Keratinocyte (primary cell): ENCODE measurements at places on chromosomes 5 and 9.
A peak's percentile ranks its signal among the peaks of the same experiment; 100 is the strongest.

- no peak for DNase-seq
Measured at GRCh38 chr5:13921578-13921977, 22.9 kb downstream of the DNAH5 start.

- DNase-seq: no peak
Measured at GRCh38 chr9:133507246-133507965, 17.4 kb downstream of the MYMK start.

- peak; percentile 48 for DNase-seq
Measured at GRCh38 chr9:85114799-85115198, 445.3 kb downstream of the NTRK2 start.

DNA sequence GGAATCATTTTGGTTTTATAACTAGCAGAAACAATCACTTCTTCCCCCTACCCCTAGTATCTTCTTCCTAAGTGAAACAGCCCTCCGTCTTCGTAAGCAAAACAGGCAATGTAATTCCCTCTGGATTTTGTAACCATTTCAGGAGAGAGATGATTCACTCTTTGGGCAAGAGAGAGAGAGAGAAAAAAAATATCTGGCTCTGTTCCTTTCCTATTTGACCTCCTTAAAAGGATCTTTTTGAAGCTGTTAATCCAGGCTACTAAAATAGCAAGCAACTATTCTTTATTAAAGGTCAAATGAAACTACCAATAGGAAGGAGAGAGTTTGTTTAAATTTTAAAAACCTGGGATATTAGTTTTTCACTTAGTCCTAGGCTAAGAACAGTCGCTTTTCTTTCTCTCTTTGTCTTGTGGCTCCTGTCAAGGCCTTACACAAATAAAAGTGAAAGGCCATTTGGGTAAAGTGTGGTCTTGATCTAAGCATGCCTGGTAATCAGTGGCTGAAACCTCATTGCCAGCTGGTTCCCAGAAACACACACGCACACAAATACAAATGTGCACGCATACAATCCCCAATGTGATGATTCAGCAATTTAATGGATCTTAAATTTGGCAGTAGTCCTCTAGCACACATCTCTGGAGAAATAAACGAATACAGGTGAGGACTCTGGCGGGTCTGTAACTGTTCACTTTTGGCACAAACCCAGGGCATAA, 70.2 kb downstream of the PRUNE2 start:
- no peak for DNase-seq

DNA sequence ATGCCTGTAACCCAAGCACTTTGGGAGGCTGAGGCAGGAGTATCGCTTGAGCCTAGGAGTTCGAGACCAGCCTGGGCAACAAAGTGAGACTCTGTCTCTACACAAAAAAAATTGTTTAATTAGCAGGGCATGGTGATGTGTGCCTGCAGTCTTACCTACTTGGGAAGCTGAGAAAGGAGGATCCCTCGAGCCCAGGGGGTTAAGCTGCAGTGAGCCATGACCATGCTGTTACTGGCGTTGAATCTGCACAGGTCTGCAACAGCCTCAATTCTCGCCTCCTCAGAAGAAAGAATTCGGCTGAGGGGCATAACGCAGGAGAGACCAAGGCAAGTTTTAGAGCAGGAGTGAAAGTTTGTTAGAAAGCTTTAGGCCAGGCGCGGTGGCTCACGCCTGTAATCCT, 18.0 kb downstream of the CCT5 start:
- DNase-seq: no peak

DNA sequence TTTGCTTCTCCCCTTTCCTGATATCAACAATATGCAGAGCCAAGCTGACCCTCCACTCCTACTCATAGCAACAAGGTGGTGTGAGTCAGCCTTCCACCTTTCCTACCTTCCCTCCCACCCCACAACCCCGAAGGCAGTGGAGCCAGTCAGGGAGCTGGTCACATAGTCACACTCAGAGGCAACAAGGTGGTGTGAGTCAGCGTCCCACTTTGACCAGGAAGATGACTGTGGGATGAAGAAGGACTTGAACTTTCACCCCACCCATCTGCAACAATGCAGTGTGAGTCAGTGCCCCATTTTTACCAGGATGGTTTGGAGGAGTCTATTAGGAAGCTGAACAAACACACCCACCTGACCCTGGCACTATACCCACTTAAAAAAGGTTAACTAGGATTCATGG, 30.1 kb upstream of the ZNF782 start:
- DNase-seq: peak; percentile 95

GRCh38 chr5:132820162-132820754, 7.2 kb downstream of the SOWAHA start:
- peak; percentile 66 for DNase-seq

GRCh38 chr5:167861129-167861927, 430.1 kb upstream of the WWC1 start:
- DNase-seq: no peak

GRCh38 chr5:142685418-142686209, at the start of gene FGF1:
Gene FGF1, minus strand, starts transcription at chr5:142686090. Its CDS starts 71,963 bp downstream, at chr5:142614127.
- DNase-seq: peak; percentile 67

DNA sequence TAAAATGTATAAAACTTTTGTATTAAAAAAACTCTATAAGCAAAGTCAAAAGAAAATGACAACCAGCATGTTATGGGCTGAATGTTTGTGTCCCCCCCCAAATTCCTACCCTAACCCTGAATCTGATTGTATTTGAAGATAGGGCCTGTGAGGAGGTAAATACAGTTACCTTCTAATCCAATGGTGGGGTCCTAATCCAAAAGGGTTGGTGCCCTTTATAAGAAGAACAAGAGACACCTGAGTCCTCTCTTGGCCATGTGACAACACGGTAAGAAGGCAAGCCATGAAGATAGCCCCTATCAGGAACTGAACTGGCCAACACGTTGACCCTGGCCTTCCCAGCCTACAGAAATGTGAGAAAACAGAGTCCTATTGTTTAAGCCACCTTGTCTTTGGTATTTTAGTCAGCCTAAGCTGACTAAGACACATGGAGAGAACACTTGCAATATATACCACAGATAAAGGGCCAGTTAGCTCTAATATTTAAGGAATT, 49.7 kb upstream of the AKNA start:
- DNase-seq: no peak

DNA sequence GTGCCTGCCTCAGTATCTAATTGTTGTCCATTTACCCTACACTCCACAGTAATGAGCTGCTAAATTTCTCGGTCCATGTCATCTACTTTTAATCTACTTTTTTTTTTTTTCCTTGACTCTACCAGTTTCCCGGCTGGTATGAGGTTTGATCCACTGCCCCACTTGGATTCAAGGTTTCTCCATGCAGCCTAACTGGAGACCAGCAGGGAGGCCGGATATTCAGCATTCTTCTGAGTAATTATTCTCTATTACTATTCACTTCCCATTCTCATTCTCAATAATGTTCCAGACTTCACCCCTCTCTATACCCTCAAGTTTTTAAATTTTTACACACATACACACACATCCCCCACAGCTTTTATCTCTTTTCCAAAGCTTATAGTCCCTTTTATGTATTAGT, 51.0 kb upstream of the SUSD1 start:
- DNase-seq: no peak

GRCh38 chr9:73782166-73782565, 630.5 kb downstream of the ANXA1 start:
- DNase-seq: no peak

DNA sequence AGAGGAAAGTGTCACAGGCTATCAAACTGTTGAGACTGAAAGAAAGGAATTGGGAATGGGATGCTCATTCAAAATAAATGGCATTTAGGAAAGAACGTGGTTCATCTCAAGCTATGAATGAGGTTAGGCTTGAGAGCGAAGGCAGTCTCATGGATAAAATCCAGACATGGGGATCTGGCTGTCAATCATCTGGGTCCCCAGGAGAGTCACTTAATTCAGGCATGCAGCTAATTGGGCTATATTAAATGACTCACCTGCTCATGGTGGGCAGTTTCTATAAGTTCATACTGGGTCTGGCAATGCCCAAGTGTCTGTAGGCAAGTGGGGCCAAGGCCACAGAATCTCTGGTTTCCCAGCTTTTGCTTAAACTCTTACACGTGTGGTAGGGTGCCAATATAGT, 286.5 kb upstream of the SEMA6A start:
- no peak for DNase-seq

- DNase-seq: no peak
Measured at GRCh38 chr5:2514484-2514883, 237.0 kb downstream of the IRX2 start.

DNA sequence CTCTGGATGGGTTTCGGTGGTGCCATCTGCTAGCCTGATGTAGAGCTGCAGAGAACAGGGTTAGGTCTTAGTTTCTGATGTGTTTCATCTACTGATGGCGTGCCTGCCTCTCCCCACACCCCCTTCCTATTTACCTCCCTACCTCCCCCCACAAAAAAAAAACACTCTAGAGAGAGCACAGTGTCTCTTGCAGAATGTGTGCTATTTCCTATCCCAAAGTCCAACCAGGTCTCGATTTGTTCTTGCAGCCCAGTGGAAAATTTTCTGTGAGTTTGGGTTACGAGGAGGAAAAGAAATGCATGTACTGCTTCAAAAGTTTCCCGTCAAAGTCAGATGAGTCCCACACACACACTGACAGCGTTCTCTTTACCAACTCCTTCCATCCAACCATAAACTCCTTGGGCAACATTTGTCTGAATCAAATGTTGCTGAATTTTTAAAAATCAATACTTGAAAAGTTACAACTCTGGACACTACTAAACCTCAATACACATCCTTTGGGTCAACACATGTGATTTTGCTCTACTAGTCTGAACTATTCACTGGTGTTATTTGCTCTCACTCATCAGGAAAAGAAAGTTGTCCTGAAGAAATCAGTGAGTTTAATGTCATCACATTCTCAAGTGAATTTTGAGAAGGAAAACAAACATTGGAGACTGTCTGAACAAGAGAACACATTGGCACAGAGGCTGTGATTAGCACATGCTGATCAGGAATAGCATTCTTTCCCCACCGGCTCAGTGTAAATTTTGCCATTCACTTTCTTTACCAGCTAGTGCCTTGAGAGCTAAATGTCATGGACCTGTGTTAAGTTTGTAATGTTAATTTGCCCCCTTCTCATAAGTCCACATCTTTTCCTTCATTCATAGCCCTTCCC, 84.1 kb downstream of the MAMDC2 start:
- no peak for DNase-seq

- peak; percentile 4 for DNase-seq
Measured at GRCh38 chr9:2967766-2968165, 123.9 kb upstream of the PUM3 start.

DNA sequence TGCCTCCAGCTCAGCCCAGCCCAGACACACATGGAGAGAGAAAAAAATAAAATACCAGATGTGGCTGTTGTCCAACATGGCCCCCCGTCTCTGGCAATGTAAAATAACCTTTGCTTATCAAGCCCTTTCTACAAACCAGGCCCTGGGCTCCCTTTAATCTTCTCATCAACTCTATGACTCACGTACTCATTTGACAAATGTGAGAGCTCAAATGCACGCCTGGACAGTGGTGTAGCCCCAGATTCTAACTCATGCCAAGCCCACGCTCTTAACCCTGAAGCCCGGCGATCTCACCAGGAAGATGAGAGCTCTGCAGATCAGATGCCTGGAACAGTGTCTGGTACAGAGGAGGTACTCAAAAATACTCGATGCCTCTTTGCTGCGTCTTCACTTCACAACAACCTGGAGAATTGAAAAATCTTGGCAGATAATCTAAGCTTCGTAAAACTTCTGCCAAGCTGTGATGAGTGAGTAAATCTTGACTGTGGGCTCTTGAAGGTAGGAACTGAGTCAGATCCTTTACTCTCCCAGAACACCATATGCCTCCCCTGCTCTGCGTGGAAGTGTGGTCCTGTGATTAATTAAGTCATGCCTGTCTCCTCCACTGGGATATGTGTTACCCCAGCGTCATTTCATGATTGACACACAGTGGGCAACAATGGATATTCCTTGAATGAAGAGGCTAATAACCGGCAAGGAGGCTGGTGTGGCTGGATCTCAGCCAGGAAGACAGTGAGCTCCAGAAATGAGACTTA, 102.0 kb upstream of the FSTL4 start:
- DNase-seq: no peak

DNA sequence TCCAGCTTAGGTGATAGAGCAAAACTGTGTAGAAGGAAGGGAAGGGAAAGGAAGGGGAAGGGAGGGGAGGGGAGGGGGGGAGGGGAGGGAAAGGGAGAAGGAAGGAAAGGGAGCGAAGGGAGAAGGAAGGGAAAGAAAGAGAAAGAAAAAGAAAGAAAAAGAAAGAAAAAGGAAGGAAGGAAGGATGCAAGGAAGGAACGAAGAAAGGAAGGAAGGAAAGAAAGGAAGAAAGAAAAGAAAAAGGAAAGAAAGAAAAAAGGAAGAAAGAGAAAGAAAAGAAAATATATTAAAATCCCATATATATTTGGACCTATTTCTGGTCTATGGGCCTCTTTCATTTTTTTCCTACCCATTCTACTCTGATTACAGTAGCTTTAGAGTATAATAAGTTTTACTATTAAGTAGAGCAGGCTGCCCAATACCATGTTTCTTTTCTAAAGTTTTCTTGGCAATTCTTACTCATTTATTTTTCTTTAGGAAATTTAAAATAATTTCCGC, 229.1 kb downstream of the AUH start:
- DNase-seq: no peak

DNA sequence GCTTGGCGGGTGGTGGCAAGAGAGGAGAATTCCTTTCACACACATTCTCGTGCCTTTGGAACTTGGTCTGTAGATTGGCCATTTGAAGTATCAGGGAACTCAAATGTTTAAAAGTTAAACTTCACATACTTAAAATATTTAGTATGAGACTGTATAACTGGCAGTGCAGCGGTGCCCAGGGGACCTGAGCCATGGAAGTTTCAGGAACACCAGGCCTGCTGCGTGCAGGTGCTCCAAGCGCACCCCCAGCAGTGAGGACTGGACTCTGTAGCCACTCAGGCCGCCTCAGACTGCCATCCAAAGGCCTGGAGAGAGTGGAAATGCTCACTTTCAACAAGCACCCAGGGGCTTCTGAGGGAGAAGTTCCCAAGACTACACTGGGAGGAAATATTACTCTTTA, 273.5 kb upstream of the IRX2 start:
- DNase-seq: no peak

DNA sequence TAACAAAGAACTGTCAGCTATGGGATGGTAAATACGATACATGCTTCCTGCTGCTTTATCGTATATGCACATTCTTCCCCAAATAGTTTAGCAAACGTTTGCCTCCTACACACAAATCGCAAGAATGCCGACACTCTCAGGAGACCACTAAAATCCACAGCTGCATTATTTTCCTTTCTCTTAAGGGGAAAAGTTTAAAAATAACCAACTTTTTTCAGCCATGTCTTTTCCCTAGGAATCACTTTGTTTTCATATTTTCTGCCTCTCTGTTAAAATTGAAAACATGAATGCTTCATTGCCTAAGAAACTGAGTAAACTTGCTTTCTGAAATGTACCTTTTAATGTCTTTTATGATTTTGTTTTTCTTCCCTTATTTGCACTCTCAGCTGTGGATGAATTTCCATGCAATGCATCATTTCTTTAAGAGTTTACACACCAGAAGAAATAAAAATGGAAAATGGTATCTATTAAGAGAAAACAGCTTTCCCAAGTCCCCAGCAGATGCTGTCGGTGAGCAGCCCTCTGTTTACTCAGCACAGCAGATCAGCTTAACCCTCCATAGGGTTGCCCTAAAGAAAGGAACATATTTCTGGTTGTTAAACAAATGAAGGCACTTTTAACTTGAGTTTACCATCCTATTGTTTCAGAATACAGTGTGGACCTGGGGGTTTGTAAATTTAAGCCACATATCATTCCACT, 66.2 kb downstream of the IZUMO3 start:
- DNase-seq: no peak

- DNase-seq: no peak
Measured at GRCh38 chr9:133059623-133060022, 2.2 kb upstream of the CEL start.

GRCh38 chr9:123544007-123544827, 188.2 kb downstream of the CRB2 start:
- no peak for DNase-seq
